ENCODE measurements at places on chromosomes 2 and 18.

- DNase-seq, result no peak
These were observed 3.5 kb upstream of the MSH6 start for GRCh38 chr2:47779426-47779790.

GRCh38 chr2:236874866-236875481 is 210.7 kb upstream of the COPS8 start:
- DNase-seq, result no peak

DNA sequence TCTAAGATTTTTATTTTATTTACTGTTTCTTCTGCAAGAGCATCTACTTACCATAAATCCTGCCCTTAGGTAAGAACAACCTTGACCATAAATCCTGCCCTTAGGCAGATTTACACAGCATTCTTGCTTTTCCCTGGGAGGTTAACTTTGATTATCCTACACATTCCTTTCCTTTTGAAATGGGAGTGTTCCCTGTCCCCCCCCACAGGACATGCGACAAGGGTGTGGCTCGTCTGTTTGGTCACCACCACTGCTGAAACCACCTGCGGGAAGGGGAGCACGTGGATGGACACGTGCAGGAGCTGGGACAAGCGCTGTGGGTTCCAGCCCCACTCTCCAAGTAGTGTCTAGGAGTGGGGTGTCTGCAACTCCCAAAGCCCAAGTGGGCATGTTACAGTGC is 239.3 kb upstream of the SP5 start:
- no peak for DNase-seq

DNA sequence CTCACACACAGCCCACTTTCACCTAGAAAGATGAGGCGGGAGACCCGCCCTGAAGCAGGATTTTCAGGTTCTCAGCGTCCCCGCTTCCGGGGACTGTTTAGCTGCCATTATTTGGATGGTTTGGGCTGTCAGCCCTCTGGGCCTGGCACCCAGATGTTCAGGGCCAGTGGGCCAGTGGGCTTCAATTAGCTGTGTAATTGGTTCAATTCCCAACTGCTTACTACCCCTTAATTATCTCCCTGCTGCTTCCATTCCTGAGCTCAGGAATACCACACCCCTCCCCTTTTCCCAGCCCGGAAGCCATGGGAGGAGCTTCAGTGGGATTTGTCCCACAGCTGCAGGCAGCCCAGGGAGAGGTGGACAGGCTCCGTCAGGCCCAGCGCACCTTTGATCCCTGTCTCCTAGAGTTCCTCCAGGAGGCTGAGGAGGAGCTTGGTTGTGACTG is 114.1 kb upstream of the MYCN start:
- no peak for DNase-seq

DNA sequence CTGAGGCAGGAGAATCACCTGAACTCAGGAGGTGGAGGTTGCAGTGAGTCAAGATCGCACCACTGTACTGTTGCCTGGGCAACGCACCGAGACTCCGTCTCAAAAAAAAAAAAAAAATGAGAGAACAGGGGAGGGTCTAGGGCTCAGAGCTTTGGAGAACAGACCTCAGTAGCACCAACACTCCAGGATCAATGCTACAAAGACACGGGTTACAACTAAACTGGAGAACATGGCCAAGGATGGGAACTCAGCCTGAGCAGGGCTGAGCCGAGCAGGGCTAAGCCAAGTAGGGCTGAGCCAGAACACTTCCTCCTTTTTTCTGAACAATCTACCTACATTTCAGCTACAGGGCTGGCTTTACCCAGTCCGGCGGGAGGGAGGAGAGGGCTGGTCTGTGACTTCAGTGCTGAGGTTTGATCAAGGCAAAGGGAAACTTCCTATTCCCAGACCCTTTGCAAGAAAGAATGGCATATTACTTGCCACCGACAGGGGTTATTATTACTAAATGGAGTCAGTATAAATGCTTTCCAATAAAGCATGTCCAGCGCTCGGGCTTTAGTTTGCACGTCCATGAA is 2.9 kb upstream of the CASP8 start:
- no peak for DNase-seq

- peak; percentile 41 for DNase-seq
These were observed at the start of gene SCN3A for GRCh38 chr2:165203689-165204559. Gene SCN3A, minus strand, starts transcription at chr2:165204050. Its CDS starts 27,656 bp downstream, at chr2:165176394.

- no peak for DNase-seq
These were observed 17.3 kb downstream of the IGFBP5 start for GRCh38 chr2:216678098-216678465.

GRCh38 chr2:102677244-102678215 is 58.2 kb downstream of the SLC9A2 start:
- no peak for DNase-seq

- no peak for DNase-seq
These were observed 723 bp upstream of the SLC30A3 start for GRCh38 chr2:27263287-27264252.
